NCI-H1092 treated with DMSO at 0.1 percent for 48 hours (cell line): ENCODE measurements at places on chromosomes 12 and 14.
A peak's percentile ranks its signal among the peaks of the same experiment; 100 is the strongest.

DNA sequence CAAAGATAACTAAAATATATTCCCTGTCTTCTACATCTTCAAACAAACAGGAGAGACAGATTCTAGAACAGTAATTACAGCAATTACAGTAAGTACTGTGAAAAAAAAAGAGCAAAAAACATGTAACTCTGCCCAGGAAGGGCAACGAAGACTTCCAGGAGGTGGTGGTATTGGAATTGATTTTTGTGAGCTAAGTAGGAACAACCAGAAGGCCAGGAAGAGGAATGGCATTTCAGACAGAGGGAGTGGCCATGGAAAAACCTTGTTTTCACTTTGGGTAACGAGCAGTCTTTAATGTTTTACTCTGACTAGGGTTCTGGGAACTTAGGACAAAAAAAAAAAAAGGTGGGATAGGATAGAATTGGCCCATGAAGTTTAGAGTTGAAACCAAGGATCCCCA, 196.3 kb upstream of the PLEKHG7 start:
- peak; percentile 40 for DNase-seq

GRCh38 chr12:114821570-114821969, 137.6 kb upstream of the TBX3 start:
- no peak for DNase-seq

DNA sequence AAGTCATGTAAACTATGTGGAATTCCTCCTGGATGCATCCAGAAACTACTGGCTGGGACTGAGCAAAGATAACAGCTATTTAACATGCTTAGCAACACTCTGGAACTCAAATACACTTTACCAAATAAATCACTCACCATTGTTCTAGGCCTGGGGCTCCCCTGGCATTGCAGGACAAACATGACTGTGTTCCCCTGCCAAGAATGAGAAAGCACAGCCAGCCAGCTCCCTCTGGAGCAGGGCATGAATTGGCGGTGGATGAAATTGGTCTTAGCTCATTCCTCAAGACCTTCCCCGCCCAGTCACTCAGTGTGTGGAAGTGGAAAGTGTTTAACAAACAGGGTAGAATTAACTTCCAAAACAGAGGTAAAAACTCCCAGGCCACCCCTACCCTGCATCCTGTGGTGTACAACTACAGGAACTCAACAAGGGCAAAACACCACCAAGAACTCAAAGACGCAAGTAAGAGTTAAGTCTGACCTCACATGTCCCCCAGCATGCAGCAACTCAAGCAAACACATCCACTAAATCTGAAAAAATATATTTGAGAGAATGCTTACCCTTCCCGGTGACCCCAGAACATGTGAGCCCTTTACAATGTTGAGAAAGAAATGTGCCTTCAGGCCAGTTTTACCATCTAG, 58.4 kb upstream of the BDKRB2 start:
- DNase-seq: no peak

DNA sequence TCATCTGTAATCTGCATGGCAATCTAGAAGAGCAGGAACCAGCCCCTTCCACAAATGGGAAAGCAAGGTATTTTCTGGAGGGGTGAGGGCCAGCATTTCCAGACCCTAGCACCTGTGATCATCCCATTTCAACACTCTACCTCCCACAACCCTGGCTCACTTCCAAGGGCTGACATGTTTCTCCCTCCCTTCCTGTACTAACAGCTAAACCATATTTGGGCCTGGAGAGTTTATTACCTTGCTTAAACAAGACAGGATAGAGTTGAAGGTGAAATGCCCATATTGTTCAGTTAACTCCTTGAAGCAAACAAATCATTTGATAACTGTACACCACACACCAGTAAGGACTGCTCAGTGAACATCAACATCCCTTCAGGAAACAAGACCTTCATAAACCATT, 158.4 kb downstream of the PPM1H start:
- DNase-seq: no peak

DNA sequence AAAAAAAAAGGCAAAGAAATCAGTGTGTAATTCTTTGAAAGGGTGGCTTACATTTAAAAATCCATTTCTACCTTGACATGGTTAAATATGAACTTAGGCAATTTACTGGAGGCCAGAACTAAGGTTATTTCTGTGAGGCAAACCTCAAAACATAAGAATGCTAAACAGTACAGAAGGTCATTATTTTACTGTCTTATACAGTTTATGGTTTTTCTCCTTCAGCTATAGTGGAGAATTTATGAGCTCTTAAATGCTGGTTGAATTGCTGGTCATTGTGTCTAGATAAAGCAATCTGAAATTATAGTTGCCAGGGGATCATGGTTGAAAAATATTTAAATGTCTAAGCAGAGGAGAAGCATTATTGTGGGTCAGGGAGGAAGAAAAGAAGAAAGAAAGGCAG, 70.5 kb downstream of the TRIM9 start:
- DNase-seq: no peak

DNA sequence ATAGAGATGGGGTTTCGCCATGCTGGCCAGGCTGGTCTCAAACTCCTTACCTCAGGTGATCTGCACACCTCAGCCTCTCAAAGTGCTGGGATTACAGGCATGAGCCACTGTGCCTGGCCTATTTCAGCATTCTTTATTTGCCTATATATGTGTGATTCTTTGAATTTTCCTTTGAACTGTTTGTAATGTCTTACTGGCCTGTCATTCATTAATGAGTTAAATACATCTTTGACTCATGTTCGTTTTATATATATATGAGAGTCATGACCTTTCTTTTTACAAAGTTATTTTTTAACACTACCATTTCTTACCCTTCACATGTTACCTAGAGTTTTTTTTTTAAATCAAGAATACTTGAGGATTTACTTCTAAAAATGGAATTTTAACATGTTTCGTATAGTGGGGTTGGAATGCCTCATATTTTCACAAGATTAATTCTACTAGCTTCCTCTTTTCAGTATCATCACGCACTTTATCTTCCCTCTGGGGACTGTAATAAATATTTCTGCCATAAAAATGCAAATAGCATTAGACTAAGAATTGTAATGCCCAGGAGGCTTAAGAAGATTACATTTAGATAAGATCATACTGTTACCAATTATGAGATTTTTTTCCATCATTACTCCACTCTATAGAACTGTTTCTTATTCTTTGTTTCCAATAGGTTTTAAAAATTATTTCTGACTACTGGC, 66.7 kb downstream of the NTN4 start:
- DNase-seq: no peak

GRCh38 chr12:118103201-118103600, 610 bp downstream of the VSIG10 start:
- DNase-seq: no peak

GRCh38 chr14:90423166-90423565, 26.3 kb downstream of the CALM1 start:
- DNase-seq: no peak

GRCh38 chr12:15880721-15881120, 1.5 kb upstream of the STRAP start:
- DNase-seq: peak; percentile 55

DNA sequence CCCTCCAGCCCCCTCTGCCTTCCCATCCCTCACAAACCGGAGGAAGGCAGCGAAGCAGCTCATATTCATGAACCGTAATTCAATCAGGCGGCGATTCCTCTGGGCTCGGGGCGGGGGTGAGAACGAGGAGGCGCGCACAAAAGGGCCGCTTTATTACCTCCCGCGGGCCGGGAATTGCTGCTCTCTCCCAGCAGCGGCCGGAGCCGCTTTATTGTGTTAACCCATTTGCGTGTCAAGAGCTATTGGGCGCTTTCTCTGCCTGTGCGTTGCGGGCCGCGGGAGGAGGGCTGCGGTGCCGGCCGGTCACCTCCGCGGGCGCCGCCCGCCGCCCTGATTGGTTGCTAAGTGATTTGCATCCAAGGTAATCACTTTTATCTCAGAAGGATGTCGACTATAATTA, 4.8 kb downstream of the FAM222A start:
- peak; percentile 22 for DNase-seq

DNA sequence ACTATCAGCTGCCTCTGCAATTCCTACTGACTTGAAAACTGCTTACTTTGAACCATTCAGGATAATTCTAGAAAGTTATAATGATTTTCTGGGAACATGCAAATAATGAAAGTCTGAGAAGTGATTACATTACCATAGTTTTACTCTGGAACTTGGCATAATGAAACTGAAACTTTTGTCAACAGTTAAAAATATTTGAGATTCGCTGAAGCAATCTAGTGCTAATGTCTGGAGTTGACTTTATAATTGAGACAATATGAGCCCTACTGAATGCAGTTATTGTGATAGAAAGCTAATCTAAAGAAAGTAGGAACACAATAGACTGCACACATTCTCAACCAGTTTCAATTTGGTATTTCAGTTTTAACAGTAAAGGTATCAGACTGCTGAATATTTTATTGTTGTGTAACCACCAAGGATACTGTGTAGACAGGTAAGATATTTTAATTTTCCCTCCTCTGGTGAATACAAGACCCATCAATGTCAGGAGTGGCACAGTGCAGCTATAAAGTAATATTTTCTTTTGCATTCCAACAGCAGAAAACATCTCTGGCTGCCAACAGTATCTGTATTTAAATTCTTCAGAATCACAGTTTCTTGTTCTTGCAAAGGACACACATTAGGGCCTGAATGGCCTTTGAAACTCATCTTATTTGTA, 483.5 kb downstream of the ATP23 start:
- no peak for DNase-seq

DNA sequence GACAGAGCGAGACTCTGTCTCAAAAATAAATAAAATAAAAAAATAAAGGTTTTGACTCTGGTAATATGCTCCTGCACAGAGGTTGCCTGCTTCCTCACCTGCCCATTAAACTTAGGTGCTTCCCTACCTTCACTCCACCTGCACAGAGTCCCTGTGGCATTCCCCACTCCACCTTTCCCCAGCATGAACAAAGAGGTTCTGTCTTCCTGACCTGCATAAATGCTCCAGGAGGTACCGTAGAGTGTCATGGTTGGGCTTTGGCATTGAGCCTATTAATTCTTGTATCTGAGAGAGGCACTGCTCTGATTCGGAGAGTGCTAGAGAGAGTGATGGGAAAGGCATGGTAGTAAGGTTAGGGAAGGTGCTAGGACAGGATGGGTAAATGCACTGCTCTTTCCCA, 6.3 kb downstream of the ARHGAP9 start:
- no peak for DNase-seq

- DNase-seq: no peak
Measured at GRCh38 chr14:99517643-99518381, 36.6 kb downstream of the CCNK start.

GRCh38 chr12:72264548-72265175, 7.5 kb upstream of the TRHDE start:
- DNase-seq: no peak

GRCh38 chr14:104526723-104527645, 52.6 kb upstream of the C14orf180 start:
- DNase-seq: no peak

DNA sequence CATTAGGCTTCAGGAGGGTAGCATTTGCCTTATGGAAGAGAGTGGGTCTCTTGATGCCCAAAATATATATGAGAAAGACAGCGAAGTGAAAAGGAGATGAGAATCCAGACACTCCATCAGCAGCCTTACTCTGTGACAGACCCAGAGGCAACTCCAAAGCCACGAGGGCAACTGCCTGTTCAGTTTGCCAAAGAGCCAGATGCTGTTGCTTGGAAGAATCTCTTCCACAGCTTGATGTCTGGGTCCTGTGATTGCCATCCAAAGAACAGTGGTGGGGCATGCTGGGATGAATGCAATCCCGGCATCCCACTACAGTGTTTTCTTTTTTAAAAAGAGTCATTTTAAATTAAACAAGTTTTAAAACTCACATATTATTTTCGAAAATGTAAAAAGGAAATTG, 10.9 kb upstream of the OTX2 start:
- no peak for DNase-seq

DNA sequence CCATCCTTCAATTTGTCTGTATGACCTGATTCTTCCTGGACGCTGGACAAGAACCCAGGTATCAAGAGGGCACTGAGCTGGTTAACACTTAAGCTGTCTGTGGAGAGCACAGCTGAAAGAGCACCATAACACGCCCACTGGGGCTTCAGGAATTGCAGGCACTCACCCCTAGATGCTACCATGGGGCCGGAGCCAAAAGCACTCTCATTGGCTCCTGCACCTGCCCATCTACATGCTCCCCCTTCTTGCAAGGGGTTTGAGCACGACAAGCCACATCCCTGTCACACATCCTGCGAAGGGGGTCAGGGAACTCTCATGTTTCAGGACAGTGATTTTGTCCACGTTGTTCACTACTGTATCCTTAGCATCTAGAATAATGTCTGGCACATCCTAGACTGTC, 35.1 kb upstream of the TBC1D15 start:
- DNase-seq: no peak

GRCh38 chr14:103846097-103846496, 1.3 kb downstream of the PPP1R13B start:
- no peak for DNase-seq

DNA sequence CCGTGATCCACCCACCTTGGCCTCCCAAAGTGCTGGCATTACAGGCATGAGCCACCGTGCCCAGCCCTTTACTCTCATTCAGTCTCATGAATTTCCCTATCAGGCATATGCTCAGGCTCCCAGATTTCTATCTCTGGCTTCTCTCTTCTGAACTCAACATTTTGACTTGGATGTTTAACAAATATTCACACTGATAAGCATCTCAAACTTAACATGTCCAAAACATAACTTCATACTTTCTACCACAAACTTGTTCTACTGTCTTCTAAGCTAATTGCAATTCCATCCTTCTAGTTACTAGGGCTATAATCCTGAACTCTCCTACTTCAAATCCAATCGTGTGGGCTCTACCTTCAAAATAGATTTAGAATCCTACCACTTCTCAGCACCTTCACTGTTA, 73.9 kb upstream of the PAWR start:
- DNase-seq: no peak

GRCh38 chr14:53927171-53927570, 29.5 kb downstream of the BMP4 start:
- no peak for DNase-seq

GRCh38 chr14:88975926-88976325, 151.5 kb downstream of the TTC8 start:
- DNase-seq: no peak

GRCh38 chr14:36271939-36272907, 48.2 kb downstream of the MBIP start:
- DNase-seq: no peak

- DNase-seq: no peak
Measured at GRCh38 chr12:114955414-114956014, 271.5 kb upstream of the TBX3 start.

GRCh38 chr14:41663473-41663850, 56.8 kb downstream of the LRFN5 start:
- DNase-seq: no peak
